ENCODE measurements at places on chromosomes 7 and 10. TPM values are rescaled to one million over a fixed set of nuclear protein-coding genes. Genes with fewer than 3 reads are reported as not detected.

Gene ADAM12
- total RNA-seq = 0.08 TPM

GRCh38 chr10:76869931-76870330, 767.7 kb downstream of the KCNMA1 start:
- H3K36me3 ChIP-seq = no peaks in the 10 kb centered on the region
- DNase-seq = no peak
- H3K4me1 ChIP-seq = no peaks in the 10 kb centered on the region
- no peak overlapping the region for H3K27ac ChIP-seq
- no peak overlapping the region for H3K4me3 ChIP-seq

GRCh38 chr10:25056726-25057125, 40.3 kb downstream of the THNSL1 start:
- DNase-seq = no peak
- no peaks in the 10 kb centered on the region for H3K36me3 ChIP-seq
- no peak overlapping the region for H3K27ac ChIP-seq
- no peak overlapping the region for H3K4me3 ChIP-seq

DNA sequence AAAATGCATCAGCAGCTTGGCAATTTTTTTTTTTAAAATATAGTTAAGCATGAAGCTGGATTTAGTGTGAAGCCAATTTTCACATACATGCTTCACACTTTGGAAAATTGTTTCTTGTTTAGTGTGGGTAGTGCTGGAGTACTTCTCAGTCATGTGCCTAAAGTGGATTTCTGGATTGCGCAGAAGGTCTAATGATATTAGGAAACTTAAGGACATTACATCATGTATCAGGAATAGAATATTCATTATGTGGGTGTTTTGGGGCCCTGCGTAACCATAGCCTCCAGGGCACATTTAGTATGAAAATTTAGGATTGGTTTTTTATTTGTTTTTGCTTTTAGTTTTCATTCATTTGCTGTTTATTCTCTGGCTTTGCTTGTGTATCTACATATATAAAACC, 28.8 kb upstream of the BNIP3 start:
- no peak overlapping the region for H3K4me3 ChIP-seq
- no peak overlapping the region for H3K27ac ChIP-seq
- no peak for DNase-seq
- peaks cover 5% of the 10 kb centered on the region for H3K27me3 ChIP-seq
- H3K4me1 ChIP-seq = no peaks in the 10 kb centered on the region

DNA sequence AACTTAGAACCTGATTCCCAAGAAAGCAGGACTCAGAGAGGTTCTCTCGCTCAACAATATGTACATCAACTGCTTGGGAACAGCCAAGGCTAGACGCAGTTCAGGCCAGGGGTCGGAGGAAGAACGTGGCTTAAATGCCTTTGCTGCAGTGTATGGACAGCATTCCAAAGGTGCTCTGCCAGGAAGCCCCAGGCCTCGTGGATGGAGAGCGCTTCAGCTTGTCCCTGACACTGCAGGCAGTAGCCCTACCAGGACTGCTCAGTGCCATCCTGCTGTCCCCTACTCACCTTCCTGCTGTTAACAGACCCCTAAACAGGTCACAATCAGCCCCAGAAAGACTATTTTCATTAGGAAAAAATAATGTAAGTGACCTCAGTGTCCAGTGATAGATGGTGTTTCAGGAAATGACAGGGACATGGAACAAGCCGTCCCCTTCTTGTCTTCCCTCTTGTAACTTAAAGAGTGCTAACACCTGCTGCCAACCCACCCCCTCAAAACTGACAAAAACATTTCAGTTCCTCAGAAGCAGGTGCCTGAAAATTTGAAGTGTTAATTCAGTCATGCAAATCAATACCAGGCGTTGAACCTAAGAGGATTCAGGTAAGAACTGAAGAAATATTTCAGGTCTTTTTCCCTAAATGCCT, 16.5 kb downstream of the CREB3L2 start:
- peak overlapping the region; percentile 6 for H3K27ac ChIP-seq
- H3K4me3 ChIP-seq = no peak overlapping the region
- H3K27me3 ChIP-seq = no peaks in the 10 kb centered on the region
- H3K36me3 ChIP-seq = peaks cover 34% of the 10 kb centered on the region
- no peak for DNase-seq

DNA sequence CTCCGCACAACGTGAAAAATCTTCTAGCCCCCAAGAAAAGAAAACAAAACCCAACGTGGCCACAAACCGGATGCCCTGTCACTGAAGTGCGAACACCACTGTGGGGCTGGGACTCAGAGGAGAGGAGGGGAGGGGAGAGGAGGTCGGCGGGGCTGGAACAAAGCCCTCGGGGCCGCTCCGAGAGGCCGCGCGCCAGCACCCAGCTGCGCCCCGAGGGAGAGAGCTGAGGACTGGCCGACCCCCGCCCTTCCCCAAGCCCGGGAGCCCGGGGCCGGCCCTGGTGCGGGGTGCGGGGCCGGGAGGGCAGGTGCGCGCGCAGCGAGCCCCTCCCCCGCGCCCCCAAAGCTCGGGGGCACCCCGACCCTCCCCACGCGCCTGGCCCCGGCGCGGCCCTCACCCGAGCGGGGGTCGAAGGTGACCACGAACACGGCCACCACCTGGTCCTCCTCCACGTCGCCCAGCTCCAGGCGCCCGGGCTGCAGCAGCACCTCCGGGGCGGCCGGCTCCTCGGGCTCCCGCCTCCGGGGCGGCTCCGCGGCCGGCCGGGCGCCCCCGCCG, 398 bp downstream of the DENND11 start:
- peak overlapping the region; percentile 39 for H3K27ac ChIP-seq
- H3K27me3 ChIP-seq = peaks cover 5% of the 10 kb centered on the region
- peaks cover 3% of the 10 kb centered on the region for H3K36me3 ChIP-seq
- peak; percentile 77 for DNase-seq

- peaks cover 32% of the 10 kb centered on the region for H3K4me1 ChIP-seq
- no peak overlapping the region for H3K4me3 ChIP-seq
- no peak overlapping the region for H3K27ac ChIP-seq
- DNase-seq = no peak
Measured at GRCh38 chr7:22681852-22682657, 44.9 kb upstream of the IL6 start.

- peaks cover 8% of the 10 kb centered on the region for H3K36me3 ChIP-seq
- DNase-seq = no peak
- peaks cover 6% of the 10 kb centered on the region for H3K4me1 ChIP-seq
- H3K27ac ChIP-seq = no peak overlapping the region
- no peak overlapping the region for H3K4me3 ChIP-seq
Measured at GRCh38 chr10:130189608-130190054, 53.4 kb downstream of the GLRX3 start.

DNA sequence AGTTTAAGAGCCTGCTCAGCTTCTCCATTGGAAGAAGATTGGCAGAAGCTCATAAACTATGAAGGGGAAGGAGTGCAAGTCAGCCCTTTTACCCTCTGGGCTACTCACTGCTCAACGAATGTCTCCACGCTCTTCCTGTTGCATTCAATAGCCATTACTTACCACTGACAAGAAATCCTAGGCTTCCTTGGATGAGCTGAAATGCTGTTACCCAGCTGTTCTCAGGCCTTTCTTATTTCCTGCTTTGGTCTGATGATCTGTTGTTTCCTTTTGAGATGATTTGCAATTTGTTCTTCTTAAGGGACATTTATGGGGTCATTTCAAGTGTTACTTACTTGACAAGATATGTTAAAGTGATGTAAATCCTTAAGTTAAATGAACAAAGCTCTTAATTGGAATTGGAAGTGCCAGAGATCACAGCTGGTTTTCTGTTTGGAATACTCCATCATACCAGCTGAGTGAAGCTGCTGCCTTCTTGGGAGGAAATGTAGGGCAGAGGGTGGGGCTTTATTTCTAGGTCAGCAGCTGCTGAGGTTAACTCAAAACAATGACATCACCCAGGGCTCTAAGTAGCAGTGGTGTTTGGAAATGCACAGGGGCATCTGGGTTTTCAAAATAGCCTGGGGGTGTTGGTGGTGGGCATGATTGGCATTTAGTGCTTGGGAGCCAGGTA, 170.0 kb downstream of the PRKCQ start:
- H3K4me1 ChIP-seq = peaks cover 40% of the 10 kb centered on the region
- peaks cover 3% of the 10 kb centered on the region for H3K36me3 ChIP-seq
- no peak for DNase-seq

- H3K4me1 ChIP-seq = peaks cover 30% of the 10 kb centered on the region
- H3K27me3 ChIP-seq = no peaks in the 10 kb centered on the region
- H3K4me3 ChIP-seq = no peak overlapping the region
- no peak overlapping the region for H3K27ac ChIP-seq
- no peak for DNase-seq
- no peaks in the 10 kb centered on the region for H3K36me3 ChIP-seq
Measured at GRCh38 chr10:62738916-62739315, 65.6 kb upstream of the ADO start.

GRCh38 chr10:71770789-71771188, 2.5 kb downstream of the VSIR start:
- H3K4me3 ChIP-seq = peak overlapping the region; percentile 81
- no peaks in the 10 kb centered on the region for H3K27me3 ChIP-seq
- DNase-seq = no peak
- H3K27ac ChIP-seq = peak overlapping the region; percentile 93
- H3K4me1 ChIP-seq = peaks cover 77% of the 10 kb centered on the region

DNA sequence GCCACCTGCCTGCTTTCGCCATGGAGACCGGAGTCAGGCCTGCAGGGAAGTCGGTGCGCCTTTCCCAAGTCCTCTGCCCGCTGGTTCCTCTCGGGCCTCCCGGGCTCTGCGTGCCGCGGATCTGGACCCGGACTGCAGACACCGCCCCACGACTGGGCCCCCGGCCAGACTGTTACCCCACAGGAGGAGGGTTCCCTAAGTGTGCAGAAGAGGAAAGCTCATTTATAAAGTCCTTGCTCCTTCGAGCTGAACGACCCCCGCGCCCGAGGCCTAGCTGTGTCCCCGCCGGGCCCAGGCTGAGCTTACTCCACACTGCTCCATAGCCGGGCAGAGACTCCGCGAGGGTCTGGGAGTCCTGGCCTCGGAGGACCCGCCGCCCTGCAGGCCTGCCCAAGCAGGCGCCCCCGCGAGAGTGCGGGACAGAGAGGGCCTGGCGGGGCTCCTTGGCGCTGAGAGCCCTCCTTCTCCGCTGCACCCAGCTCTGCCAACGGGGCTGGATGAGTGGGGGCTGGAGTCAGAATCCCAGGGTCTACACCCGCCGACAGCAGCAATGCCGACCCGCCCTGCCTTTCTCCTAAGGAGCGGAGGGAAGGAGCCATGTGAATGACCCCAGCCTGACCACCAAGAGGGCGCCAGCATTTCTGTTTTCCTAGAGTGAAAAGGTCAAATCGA, 8.3 kb downstream of the EN2 start:
- no peak for DNase-seq
- H3K36me3 ChIP-seq = no peaks in the 10 kb centered on the region
- peaks cover 100% of the 10 kb centered on the region for H3K27me3 ChIP-seq
- no peak overlapping the region for H3K4me3 ChIP-seq

DNA sequence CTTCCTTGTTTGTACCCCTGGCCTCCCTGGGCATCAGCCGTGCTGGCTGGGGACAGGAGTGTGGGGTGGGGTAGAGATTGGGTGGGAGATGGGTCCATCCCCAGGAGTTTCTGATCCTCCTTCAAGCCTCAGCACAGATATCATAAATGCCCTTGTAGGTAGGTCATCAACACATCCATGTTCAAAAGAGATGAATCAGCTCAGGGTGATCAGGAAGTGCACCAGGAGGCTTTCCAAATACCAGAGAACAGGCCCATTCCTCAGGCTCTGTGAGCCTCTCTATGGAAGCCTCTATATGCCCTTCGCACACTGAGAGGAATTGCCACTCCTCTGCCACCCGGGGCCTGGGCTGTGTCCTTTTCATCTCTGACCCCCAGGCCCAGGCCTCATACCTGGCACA, 31.9 kb upstream of the ADCYAP1R1 start:
- DNase-seq = no peak
- H3K4me3 ChIP-seq = no peak overlapping the region
- H3K36me3 ChIP-seq = peaks cover 2% of the 10 kb centered on the region
- H3K27ac ChIP-seq = no peak overlapping the region
- peaks cover 4% of the 10 kb centered on the region for H3K27me3 ChIP-seq

GRCh38 chr7:81562581-81562980, 207.3 kb downstream of the HGF start:
- no peak overlapping the region for H3K27ac ChIP-seq
- H3K36me3 ChIP-seq = no peaks in the 10 kb centered on the region
- no peak for DNase-seq
- H3K27me3 ChIP-seq = no peaks in the 10 kb centered on the region
- no peak overlapping the region for H3K4me3 ChIP-seq

DNA sequence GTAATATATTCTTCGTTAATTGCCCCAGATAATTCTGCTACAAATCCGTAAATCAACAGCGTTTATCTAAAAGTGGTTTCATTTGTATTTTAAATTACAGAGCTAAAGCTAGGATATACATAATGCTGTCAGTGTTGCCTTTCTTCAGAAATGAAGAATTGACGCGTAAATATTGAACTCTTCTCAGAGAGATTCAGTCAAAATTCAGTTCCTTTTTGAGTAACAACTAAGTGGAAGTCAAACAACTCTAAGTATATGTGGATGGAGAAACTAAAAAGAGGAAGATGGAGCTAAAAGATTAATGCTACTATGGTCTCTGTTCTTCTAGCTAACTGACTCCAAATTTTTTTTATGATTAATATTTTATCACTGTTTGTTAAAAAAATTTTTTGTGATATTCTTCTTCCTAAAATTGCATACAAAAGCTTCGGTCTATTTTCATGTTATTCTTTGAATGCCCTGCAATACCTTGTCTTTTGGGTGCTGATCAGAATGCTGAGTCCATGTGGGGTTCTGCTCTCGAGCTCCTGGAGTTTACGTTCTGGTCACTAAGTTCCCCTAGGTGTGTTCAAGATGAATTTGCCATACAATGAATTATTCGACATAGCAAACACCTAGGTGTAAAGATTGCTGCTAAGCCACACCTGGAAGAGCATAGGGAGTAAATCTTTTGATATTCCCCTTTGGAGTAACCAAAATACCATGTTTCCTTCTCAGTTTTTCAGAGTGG, 20.7 kb downstream of the MDFIC start:
- H3K4me1 ChIP-seq = peaks cover 37% of the 10 kb centered on the region
- no peaks in the 10 kb centered on the region for H3K27me3 ChIP-seq
- H3K4me3 ChIP-seq = no peak overlapping the region
- DNase-seq = no peak

- no peak overlapping the region for H3K27ac ChIP-seq
- H3K36me3 ChIP-seq = no peaks in the 10 kb centered on the region
- H3K4me1 ChIP-seq = no peaks in the 10 kb centered on the region
- H3K27me3 ChIP-seq = no peaks in the 10 kb centered on the region
Measured at GRCh38 chr7:16734148-16734726, 19.3 kb upstream of the TSPAN13 start.

DNA sequence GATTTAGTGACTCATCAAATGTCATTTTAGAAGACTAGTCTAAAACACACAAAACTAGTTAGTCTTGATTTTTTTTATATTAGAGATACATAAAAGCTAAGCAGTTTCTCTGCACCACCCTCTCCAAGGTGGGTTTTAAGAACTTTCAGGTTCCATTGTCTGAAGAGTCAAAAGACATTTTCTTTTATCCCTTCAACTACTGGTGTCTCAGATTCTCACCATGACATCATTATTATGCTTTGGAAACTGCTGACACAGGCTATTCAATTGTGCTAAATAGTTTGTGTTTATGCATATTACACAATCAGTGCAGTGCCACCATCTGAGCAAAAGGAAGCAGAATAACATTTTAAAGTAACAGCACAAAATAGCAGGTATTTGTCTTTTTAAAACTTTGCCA, 52.2 kb downstream of the IGF2BP3 start:
- H3K27ac ChIP-seq = no peak overlapping the region
- H3K27me3 ChIP-seq = no peaks in the 10 kb centered on the region
- no peaks in the 10 kb centered on the region for H3K36me3 ChIP-seq
- no peak for DNase-seq
- H3K4me1 ChIP-seq = peaks cover 7% of the 10 kb centered on the region
